Stimulated activated CD4-positive, alpha-beta T cell treated with anti-CD3 and anti-CD28 coated beads, Interleukin-15, amount 100 ng/mL, for 1 hour (primary cell): ENCODE measurements at places on chromosomes 3 and 15.

DNA sequence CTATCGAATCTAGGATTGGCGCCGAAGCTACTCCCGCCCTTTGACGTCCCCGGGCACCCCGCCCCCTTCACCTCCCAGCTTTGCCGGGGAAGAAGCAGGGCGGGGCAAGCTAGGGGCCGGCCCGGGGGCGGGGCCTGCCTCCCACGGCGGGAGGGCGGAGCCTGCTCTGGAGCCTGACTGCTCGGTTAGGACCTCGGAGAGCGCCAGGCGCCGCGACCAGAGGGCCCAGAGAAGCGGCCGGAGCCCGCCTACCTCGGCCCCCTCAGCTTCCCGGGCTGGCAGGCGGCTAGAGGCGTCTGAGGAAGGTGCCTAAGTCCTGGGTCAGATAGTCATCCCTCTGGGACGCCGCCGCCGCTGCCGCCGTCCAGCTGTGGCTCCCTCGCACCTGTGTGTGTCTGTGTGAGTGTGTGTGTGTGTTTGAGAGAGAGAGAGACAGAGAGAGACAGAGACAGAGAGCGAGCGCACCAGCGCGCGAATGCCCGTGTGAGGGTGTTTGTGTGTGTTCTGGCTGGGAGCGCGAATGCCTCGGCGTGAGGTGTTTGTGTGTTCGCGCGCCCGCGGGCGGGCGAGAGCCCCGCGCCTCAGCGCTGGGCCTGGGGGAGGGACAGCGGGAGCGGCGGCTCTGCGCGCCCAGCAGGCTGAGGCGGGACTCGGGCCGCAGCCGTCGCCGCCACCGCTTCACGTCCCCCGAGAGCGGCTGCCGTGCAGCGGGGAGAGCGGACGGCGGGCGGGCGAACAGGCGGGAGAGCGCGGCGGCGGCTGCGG is at the start of gene STXBP5L:
Gene STXBP5L, plus strand, starts transcription at position 176 of the 765 bp plus-strand sequence. CDS start 1,374 bp downstream, outside the sequence.
- DNase-seq = no peak

- no peak for DNase-seq
Observed at GRCh38 chr3:138089091-138089490, 26.3 kb downstream of the DZIP1L start.

- DNase-seq = no peak
Observed at GRCh38 chr3:114873591-114873990, 273.5 kb downstream of the ZBTB20 start.

GRCh38 chr3:31575448-31575847 is 42.7 kb downstream of the STT3B start:
- DNase-seq = no peak

DNA sequence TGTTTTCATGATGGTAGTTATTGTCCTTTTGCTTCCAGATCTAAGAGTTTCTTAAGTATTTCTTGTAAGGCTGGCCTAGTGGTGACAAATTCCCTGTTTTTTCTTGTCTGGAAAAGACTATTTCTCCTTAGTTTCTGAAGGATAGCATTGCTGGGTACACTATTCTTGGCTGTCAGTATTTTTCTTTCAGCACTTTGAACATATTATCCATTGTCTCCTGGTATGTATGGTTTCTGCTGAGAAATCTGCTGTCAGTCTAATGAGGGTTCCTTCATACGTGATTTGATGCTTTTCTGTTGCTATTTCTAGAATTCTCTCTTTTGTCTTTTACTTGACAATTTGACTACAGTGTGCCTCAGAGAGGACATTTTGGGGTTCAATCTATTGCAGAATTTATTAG is 134.3 kb downstream of the CGGBP1 start:
- no peak for DNase-seq

- DNase-seq = no peak
Observed at GRCh38 chr15:97014001-97014400, 683.5 kb downstream of the NR2F2 start.

GRCh38 chr3:112007633-112008032 is 8.9 kb downstream of the TAGLN3 start:
- DNase-seq = no peak

GRCh38 chr3:40333416-40333815 is 23.9 kb downstream of the EIF1B start:
- DNase-seq = no peak

GRCh38 chr3:25266677-25267076 is 161.4 kb upstream of the RARB start:
- no peak for DNase-seq

- no peak for DNase-seq
Observed at GRCh38 chr3:76346690-76347089, 561.3 kb upstream of the ZNF717 start.

- no peak for DNase-seq
Observed at GRCh38 chr15:94844198-94844537, 612.8 kb downstream of the MCTP2 start.

DNA sequence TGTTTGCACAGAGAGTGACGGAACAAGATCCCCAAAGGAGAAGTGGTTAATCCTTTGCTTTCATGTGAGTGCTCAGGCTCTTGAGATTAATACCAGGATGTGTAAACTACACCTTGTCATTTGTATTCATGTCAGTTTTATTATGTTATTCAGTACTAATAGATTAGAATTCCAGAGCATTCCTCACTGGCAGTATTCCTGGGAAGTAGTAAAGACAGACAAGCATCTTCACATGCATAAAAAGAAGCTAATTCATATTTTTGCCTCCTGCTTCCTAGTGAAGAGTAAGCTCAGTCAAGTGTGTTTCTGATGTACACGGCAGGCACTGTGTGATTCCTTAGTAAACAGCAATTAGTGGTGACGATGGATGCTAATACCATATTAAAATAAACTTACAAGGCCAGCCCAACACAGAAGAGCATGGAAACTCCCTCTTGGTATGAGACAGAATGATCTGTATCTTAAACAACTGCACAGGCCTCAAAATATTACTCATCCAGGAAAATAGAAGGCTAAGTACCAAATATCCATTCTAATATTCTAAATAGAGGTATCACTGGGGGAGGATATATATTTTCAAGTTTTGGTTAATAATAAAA is 336.8 kb upstream of the MCTP2 start:
- DNase-seq = no peak

DNA sequence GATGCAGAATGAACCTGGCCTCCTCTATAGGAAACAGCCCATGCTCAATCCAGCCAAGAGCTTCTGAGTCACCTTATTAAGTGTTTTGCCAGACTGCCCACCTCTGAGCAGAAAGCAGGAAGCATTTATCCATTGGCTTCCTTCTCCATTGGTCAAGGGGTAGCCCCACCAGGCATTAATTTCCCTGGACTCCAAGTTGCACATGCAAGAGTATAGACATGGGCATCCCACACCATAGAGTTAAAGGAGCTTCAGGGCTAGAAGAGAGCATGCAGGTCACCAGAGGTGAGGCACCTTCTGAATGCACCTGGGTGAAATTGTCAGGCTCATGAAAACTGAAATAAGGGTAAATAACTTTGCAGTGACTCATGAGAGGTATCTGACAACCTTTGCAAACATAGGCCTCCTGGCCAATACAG is 230.8 kb upstream of the STAC start:
- no peak for DNase-seq

DNA sequence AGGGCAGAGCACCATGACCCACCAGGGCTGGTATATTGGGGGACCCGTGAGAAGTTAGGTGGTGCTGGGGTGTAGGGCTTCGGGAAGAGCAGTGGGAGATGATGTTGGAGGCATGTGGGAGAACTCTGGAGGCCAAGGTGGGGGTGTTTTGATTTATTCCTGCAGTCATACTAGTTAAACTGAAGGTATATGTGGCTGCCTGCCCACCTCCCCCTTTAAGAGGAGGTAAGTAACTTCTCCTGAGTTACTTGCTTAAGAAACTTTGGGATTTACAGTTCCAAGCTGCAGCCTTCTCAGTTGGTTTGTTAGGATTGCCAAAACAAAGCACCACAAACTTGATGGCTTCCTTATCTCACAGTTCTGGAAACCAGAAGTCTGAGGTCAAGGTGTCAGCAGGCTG is 73.1 kb upstream of the AGBL1 start:
- DNase-seq = no peak

DNA sequence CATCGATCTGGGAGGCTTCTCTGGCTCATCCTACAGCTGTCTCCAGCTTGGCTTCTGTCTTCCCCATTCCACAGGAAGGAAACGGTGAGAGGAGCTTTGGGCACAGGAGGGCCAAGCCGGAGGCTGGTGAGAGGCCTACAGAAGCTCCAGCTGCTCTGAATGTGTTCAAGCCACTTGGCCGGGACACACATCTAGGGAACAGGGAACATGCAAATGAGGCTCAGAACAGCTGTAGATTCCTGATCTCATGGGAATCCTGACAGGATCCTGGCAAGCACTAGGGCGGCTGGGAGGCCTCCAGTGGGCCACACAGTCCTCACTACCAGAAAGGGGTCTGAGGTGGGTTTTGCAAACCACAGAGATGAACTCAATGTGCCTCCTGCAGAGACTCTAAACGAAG is 13.7 kb downstream of the SEMA5B start:
- DNase-seq = no peak

GRCh38 chr15:87142096-87142495 is 1062.4 kb downstream of the AGBL1 start:
- DNase-seq = no peak

DNA sequence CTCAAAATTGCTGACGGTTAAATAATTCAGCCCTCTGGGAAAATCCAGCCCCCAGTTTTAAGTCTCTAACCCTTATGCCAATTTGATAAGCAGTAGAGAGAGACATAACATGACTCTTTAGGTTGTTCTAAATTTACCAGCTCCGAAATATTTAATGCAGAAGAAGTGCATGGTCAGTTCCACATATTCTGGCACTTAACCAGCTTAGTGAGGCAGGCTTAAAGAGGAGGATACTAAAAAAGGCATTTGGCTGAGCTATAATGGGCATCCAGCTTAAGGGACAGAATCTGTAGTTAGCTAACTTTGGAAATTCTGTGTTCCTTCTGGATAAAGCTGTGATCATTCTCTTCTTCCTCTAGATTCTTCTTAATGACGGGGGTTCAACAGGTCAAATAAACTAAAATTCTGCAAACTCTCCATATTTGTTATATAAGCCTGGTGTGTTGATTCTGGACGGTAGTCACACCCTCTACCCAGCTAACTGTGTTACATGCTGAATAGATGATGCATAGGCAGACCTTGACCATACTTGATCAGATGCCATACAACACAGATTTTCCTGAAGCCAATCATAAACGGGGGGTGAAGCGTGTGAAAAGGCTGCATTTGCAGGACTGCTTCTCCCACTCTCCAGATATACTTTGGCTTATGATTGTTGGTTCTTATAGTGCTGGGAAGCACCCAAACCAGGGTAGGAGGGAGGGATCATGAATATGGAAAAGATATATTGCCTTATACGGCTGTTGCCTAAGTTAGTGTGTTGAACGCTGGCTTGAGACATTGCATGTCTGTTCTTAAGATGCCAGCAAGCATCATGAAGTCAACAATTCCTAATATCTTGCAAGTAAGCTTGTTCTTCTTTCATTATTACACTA is 118.4 kb downstream of the FGF12 start:
- DNase-seq = no peak

GRCh38 chr3:45612918-45613602 is 18.5 kb downstream of the LIMD1 start:
- DNase-seq = no peak

DNA sequence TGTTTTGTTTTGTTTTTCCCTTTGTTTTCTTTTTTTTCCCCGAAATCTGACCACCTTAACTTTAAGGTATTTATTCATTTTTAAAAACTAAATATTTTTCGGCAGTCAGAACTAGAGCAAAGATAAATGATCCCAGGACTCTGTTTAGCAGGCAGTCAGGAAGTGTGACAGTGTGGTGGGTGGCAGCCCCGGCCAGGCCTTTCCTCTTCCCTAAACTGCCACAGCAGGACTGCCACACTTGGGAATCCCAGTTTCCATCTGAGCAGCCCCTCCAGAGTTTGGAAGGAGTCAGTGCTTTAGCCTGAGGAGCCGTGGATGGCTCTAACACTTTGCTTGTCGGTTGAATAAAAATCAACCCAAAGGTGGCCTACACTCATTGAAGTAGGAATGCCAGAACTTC is 6.9 kb downstream of the CCRL2 start:
- DNase-seq = no peak

GRCh38 chr15:31257286-31257685 is 69.3 kb upstream of the KLF13 start:
- DNase-seq = no peak

DNA sequence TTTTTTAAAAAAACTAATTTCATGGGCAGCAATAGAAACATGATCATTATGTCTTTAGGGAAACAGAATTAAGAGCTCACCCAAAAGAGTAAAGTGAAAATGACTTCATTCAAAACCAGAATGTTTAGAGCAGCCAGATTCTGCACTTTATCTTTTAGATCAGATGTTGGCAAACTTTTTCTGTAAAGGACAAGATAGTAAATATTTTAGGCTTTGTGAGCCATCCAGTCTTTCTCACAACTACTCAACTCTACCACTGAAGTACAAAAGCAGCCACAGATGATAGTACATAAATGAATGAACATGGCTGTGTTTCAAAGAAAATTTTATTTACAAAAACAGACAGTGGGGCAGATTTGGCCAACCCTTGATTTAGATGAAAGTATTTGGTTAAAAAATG is 84.5 kb downstream of the SETD2 start:
- DNase-seq = no peak

DNA sequence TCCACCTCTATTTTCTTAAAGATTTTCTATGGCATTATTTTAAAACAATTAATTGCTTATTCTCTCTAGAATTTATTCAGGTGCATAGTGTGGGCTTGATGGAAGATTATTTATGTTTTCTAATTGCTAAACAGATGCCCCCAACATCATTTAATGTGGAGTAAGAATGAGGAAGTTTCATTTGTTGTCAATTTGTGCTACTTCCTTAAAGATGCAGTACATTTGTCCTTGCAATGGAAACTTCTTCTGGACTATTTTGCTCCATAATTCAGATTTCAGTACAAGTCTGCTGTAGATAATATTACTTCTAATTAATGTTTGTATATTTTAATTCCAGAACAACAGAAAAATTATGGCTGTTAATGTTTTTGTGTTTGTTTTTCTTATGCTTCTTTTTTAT is 104.8 kb downstream of the TGFBR2 start:
- no peak for DNase-seq

GRCh38 chr3:126413693-126414080 is 19.0 kb downstream of the CFAP100 start:
- no peak for DNase-seq

GRCh38 chr15:97576929-97577645 is 383.4 kb upstream of the ARRDC4 start:
- no peak for DNase-seq

DNA sequence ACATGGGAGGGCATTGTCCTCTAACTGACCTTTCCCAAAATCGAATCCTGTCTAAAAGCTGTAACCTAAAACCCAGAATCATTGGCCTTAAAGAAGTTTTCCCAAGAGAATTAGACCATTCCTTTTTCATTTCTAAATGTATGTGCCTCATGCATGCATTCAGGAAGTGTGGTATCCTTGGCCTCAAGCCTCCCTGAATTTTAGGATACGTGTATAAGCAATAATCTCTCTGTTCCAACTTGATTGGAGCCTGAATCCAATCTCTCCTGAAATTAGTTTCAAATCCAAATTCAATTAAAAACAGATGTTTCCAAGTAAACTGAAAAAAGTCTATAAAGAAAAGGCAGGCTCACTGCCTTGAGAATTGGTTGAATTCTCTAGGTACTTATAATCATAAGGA is 86.0 kb upstream of the VEPH1 start:
- DNase-seq = no peak
